ENCODE measurements at places on chromosomes 1 and 21.

DNA sequence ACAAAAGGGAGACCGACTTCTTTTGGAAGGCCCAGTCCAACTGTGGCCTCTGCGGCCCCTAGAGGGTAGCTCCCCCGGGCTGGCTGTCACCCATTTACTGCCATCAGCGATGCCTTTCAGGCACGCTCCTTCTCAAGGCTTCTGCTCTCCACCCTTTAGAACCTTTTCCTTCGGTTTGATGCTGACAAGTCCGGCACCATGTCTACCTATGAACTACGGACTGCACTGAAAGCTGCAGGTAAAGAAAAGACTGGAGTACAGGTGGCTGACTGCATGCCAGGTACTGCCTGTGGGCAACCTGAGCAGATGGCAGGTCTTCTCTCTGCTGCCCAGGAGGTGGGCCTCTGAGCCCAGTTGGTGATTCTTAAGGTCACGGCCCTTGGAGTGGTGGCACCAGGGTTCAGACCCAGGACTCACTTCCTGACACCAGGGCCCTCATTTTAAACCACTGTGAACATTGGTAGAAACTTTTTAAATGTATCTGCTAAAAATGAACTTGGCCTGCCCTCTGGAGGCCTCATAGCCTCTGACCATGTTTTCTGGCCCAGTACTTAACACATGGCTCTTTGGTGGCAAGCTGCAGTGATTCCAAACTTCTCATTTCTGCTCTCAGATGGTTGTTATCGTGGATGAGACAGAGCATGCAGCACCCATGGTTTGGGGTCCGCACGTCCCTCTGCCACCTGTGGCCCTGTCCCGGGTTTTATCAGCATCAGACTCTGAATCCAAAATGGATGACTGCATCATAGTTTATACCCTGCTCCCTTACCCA lies 45.7 kb downstream of the CAPN9 start:
- DNase-seq = no peak

GRCh38 chr1:191498318-191498717 lies 659.9 kb upstream of the RGS18 start:
- DNase-seq = no peak

DNA sequence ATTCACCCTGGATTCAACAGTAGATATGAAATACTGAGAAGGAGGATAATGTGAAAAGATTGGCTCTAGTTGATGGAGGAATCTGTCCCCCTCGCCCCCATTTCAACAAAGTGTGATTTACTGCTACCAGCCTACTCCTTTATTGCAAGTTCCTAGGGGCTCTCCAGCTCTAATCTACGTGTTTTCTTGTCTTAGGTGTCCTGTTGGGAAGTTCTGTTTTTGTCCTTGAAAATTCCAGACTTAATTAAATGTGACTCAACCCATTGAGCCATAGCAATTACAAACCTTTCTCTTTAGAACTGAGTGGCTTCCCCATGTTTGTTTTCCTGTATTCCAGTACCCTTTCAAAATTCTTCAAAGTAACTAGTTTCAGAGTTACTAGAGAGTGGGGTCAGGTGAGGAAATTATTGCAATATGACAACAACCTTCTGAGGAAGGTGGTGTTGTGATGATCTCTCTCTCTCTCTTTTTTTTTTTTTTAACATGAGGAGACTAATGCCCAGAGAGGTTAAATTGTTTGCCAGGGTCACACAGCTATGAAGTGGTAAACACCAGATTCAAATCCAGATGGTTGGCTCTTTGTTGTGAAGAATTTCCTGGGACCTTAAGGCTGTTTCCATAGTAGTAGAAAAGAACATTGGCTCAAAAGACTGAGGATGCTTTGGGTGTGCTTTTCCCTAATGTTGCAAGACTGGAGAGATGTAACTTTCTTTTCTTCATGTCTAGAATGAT lies 3.5 kb downstream of the RGL1 start:
- no peak for DNase-seq

- no peak for DNase-seq
Measured at GRCh38 chr21:37253991-37254390, 13.1 kb downstream of the VPS26C start.

GRCh38 chr1:40648200-40648599 lies 17.3 kb downstream of the RIMS3 start:
- DNase-seq = no peak

DNA sequence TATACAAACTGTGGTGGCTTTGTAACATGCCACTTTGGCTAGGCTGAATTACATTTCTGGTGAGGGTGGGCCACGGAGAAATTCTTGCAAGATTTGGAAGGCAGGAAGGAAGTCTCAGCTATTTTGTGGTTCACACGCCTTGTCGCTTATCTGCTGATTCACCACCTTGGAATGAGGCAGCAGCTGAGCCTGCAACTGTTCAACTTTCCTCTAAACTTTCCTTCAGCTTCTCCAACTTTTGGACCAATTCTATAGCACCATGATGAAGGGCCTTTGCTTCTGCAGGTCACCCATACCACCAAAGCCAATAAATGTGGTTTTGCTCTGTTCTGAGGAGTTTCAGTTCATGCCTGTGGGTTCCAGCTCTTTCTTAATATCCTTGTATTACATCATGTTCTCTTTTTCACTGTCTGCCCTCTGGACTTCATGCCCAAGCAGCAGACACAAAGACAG lies 337.6 kb upstream of the SNX7 start:
- no peak for DNase-seq

GRCh38 chr1:107153014-107153413 lies 12.2 kb downstream of the NTNG1 start:
- no peak for DNase-seq

- DNase-seq = no peak
Measured at GRCh38 chr1:31084782-31085569, 19.5 kb upstream of the PUM1 start.
